Stimulated activated naive B cell treated with anti-CD40 and anti-IgM and Interleukin-4, amounts not matched to agents 10 μg/mL and 1 μg/mL and 100 μg/mL, for 72 hours (primary cell): ENCODE measurements at places on chromosomes 5 and 9.

DNA sequence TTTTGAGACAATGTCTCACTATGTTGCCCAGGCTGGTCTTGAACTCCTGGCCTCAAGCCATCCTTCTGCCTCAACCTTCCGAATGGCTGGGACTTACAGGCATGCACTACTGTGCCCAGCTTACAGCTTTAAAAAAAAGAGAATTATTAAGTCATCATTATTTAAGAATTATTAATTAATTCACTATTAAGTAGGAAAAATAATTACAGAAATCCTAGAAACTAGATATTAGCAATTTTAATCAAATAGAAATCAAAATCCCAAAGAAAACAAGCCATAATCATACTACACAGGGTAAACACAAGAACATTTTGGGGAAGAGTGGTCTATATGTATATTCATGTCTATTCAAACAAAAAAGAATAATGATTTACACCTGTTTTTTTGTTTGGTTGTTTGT is 19.6 kb upstream of the MTMR12 start:
- no peak for DNase-seq

DNA sequence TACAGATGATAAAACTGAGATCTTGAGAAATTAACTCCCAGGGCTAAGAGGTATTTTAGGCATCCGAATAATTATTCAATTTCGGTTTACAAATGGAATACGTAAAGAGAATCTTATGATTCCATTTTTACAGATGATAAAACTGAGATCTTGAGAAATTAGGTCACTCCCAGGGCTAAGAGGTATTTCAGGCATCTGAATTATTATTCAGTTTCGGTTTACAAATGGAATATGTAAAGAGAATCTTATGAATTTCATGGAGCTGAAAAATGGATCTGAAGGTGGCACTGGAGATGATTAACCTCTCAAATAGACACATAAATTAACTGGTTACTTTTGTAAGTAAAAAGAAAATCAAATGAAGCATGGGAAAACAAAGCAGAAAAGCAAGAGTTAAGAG is 44.2 kb downstream of the FGF1 start:
- no peak for DNase-seq

DNA sequence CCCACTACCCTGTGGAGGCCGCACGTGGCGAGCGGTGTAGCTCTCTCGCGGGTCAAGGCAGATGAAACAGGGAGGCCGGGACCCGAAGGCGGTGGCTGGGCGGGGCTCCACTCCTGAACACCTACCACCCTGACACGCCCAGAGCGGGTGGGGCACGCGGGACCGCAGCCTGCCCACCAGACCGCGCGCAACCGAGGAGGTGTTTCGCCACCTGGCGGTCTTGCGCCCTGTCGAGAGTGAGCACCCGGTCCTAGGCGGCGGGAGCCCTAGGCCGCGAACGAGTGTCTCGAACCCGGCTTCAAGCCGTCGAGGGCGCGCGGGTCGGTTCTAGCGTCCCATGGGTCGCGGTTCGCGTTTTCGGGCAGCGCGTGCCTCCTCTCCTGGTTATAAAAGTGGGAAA is 2.2 kb upstream of the EXOSC3 start:
- no peak for DNase-seq

DNA sequence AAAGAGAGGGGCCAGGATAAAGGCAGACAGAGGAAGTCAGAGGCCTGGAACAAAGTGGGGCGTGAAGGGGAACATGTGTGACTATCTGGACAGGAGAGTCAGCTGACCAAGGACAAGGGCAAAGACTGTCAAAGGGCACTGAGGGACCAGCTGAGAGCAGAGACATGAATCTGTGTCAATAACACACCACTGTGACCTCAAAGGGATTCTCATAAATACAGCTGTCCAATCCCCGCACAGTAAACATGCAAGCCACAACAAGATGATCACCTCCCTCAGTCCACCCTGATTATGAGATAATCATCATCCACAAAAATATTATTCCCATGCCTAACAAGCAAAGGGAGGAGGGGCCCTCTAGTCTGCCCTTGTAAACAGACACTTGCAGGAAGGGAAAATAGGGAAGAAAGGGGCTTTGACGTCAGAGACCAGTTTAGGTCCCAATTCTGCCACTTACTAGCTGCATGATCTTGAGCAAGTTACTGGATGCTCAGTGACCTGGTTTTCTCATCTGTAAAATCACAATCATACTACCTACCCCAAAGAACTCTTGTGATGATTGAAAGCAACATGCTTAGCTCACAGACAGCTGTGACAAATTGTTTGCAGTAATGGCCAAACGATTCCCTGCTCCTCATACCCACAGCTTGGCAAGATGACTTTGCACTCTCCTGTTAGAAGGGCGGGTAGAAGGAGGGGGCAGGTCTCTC is 41.8 kb downstream of the RAPGEF1 start:
- DNase-seq = no peak

DNA sequence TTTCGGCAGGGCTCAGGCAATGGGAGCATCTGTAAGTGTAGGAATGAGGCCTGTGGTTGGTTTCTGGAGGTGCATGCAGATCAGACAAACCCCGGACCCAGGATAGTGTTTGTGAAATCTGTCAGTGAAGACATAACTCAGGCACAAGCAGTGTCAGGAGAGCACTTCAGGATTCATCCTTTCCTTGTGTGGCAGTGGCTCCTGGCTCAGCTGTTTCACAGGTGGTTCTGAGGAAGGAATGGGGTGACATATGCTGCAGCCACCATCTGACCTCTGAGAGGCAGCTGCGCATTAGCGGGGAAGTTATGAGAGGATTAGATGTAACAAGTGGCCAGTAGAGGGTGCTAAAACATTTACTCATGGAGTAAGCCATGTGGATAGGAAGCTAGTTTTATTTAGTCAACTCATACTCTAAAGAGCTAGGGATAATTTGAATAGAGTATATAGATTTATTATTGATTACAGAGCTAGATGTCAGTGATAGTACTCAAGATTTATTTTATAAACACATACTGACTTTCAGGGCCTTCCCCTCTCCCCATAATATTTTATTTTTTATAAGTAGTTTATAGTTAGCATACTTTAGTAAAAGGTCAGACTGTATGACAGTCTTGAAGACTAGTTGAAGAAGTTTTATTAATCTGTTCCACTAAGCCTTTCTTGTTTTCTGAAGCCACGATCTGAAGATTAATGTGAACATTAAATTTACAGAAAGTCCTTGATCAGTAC is 28.4 kb downstream of the NNT start:
- DNase-seq = peak; percentile 33

DNA sequence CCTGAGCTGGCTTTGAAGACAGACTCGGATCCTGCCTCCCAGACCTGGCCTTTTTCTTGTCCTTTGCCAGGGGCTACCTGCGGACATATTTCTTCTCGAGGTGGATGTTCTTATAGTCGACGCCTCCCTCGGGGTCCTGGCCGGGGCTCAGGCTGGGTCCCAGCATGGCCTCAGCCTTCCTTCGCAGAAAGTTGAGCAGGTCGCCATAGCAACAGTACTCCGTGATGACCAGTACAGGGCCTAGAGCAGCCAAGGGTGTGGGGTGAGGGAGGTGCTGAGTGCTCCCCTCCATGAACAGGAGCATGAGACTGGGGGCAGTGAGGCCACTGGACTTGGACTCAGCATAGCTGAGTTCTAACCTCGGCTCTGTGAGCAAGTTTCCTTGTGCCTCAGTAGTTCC is 26.7 kb downstream of the CSF1R start:
- no peak for DNase-seq

- DNase-seq = no peak
These were observed 3.9 kb upstream of the FKTN start for GRCh38 chr9:105554042-105554441.

DNA sequence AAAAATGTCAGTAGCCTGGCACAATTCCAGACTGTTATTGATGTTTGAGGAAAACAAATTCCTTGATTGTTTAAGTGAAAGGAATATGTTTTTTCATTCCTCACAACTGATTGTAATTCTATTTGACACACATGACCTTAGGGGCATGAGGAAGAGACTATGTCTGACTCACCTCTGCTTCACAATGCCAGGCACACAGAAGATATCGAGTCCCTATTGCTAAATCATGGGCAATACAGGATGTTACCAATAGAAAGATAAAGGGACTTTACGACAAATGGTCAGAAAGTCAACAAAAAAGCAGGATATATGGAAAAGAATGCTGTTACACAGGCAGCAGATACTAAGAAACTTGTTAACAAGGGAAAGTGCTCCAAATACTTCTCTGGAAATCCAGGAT is 1903.5 kb downstream of the EFNA5 start:
- DNase-seq = no peak

- no peak for DNase-seq
These were observed 19.5 kb downstream of the LIFR start for GRCh38 chr5:38536968-38537367.

- DNase-seq = no peak
These were observed 423.6 kb downstream of the IRX1 start for GRCh38 chr5:4019009-4019769.

- DNase-seq = no peak
These were observed 1824.4 kb upstream of the CDH9 start for GRCh38 chr5:28862860-28863196.

- no peak for DNase-seq
These were observed 24.2 kb downstream of the CLPTM1L start for GRCh38 chr5:1320436-1321344.

GRCh38 chr9:124291801-124292396 is 34.1 kb downstream of the NEK6 start:
- peak; percentile 84 for DNase-seq

DNA sequence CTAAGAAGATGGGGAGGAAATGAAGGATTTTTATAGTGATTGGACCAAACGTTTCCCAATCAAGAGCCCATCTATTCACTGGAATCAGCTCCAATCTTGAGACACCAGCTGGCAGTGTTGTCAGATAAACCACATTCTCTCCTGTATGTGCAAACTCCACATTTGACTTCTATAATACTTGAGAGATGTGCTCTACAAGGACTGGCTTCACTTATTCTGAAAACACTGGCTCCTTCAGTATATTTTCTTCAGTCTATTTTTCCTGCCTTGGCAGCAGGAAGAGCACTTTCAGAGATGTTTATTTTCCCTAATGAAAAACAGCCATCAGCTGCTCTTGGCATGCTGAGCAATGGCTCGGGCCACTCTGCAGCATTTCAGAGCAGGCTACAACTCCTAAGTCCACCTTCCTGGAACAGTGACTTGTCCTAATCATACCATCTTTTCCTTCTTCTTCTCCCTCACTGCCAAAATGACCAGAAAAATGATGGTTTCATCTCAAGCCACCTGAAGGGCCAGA is 96.9 kb upstream of the FSTL4 start:
- no peak for DNase-seq

GRCh38 chr9:104575456-104575855 is 6.5 kb downstream of the OR13C8 start:
- DNase-seq = no peak

DNA sequence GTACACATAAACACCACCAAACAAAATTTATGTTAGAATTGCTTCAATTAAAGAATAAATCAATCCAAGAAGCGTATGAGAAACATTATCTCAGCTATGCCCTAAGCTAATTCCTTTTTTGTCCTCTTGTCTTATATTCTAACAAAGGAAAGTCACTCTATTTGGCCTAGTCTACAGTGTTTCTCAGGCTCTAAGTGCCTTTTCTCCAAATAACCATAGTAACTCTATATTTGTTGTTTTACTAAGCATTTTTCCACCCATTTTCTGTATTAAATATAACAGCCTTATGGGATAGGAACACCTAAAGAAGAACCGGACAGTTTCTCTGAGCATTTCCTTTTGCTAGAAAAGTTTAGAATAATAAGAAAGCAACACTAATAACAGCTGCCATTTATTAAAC is 120.1 kb upstream of the MTAP start:
- no peak for DNase-seq

GRCh38 chr5:14110196-14110595 is 32.9 kb upstream of the TRIO start:
- no peak for DNase-seq

DNA sequence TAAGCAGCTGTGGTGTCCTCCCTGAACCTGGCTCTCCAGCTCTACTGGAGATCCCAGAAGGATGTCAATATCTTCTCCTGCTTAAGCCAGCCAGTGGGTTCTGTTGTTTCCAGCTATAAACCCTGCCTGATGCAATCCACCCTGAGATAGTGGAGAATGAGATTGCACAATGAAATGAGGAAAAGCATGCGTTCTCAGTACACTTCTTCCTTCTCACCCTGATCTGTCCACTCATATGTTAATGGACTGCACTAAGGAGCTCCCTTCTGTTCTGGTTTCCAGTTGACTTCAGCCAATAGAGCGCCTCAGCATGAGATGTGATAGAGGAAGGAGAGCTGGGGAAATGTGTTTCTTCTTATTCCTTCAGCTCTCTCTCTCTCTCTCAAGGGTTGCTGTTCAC is 40.0 kb upstream of the CDH6 start:
- no peak for DNase-seq

DNA sequence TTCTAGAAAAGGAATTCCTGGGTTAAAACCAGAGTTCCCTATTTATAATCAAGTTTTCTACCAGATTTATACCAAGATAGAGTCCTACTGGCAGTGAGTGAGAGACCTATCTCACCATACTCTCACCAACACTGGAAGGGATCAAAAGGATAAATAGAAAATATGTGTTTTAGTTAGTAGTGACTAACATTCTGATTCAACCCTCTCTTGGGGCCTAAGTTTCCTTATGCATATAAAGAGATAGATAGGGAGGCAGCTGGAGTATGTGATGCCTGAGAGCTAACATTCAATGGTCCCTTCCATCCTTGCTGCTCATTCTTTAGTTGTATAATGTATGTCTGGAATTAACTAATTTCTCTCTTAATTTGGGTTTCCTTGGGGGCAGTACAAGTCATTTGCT is 32.0 kb downstream of the CKMT2 start:
- no peak for DNase-seq

GRCh38 chr5:157778121-157778805 is 34.8 kb downstream of the LSM11 start:
- no peak for DNase-seq

- DNase-seq = no peak
These were observed 49.5 kb downstream of the TJP2 start for GRCh38 chr9:69223605-69224004.

DNA sequence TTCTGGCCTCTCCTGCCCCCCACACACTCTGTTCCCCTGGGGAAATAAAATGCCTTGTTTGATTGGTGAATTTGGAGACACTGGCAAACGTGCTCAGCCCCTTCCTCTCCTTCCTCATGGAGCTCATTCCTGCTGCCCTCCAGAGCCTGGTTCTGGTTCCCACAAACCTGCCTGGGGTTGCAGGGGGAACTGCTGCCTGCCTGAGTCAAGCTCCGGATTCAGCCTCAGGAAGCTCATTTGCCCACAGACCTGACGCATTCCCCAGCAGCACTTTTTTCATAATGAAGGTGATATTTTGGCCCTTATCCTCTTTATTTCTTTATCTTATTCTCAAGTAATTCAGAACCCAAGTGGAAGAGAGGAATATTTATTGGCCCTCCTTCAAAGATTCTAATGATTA is 140.5 kb downstream of the TTLL11 start:
- no peak for DNase-seq

- DNase-seq = no peak
These were observed 92.8 kb upstream of the SLCO6A1 start for GRCh38 chr5:102591650-102592049.

GRCh38 chr9:128159522-128159783 is 612 bp upstream of the BBLN start:
- DNase-seq = peak; percentile 36
